Globus pallidus (tissue), 1 donor: ENCODE measurements at places on chromosomes 4 and X.

DNA sequence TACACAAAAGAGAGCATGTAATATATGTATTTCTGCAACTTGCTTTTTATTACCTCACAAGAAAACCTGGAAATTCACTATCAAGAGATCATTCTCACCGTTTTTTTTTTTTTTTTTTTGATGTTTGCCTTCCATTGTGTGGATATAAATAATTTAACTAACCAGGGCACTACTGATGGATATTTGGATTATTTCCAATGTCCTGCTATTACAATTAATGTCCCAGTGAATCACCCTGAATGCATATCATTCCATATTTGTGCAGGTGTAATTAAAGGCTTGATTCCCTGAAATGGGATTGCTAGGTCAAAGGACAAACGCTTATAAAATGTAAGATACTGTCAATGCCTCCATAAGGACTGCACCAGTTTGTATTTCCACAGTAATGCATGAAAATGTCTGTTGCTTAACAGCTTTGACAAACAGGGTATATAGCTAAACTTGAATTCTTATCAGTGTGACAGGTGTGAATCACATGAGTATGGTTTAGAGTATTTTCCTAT is 87.8 kb downstream of the NCAPG start:
- DNase-seq = no peak

DNA sequence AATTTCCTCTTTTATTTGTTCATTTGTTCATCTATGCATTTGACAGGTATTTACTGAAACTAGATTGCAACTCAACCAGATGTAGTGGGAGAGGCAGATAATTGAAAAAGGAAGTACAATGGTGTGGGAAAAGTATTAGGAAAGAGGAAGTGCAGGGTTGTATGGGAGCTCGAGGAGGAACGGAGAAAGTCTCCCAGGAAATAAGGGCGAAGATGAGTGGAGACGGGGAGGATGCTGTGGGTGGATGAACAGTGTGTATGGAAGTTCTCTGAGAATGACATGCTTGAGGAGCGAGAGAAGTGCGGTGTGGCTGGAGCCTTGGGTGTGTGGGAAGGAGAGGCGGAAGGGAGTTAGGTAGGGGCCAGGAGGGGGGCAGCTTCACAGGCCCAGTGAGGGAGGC is 87.5 kb upstream of the DHX15 start:
- DNase-seq = no peak

DNA sequence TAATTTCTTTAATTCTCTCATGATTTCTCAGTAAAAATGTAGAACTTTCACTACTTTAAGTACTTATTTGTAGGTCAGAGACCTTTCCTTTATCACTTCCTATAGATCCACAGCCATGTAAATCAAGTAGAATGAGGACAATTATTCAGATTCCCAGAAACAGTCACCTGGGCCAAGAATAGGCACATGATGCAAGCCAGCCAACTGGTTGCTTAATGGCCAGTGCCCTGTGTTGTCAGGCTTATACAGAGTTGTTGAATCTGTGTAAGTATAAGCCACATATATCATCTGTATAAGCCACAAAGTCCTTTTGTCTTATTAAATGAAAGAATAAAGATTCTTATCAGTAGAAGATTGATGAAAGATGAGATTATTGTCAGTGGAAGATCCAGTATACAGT is 5.2 kb downstream of the BANK1 start:
- DNase-seq = no peak

GRCh38 chr4:181855307-181855706 is 387.9 kb upstream of the TENM3 start:
- DNase-seq = no peak

DNA sequence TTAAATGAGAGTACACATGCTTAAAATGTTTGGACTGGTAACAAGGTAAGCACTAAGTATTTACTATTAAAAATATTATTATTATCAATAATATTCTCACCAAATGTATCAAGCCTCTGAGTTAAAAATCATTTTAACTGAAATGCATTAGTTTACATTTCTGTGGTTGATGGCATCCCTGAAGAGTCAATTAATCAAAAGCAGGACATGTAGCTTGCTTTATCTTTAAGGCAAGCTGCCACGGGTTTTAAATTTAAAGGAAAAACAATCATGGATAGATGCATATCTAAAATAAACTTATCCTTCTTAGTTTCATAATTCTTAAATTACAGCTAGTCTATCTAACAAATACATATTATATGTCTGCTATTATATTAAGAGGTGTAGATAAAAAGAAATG is 584.8 kb upstream of the INTU start:
- no peak for DNase-seq

- DNase-seq = no peak
Observed at GRCh38 chrX:150848914-150849365, 49.5 kb downstream of the CD99L2 start.
